ENCODE measurements at places on chromosomes 12 and 14. TPM values are rescaled to one million over a fixed set of nuclear protein-coding genes. Genes with fewer than 3 reads are reported as not detected.

Gene P2RX7
- total RNA-seq = 9.3 TPM

Gene P2RX2
- total RNA-seq = 0.10 TPM

Gene CACNA2D4
- total RNA-seq = 17.2 TPM

Gene DCN
- total RNA-seq = 1.3 TPM

Gene THAP2
- 13.0 TPM for total RNA-seq

Gene PIWIL1
- not detected for total RNA-seq

Gene CLEC1A
- total RNA-seq = 0.10 TPM

Gene KRT83
- not detected for total RNA-seq

Gene C12orf50
- total RNA-seq = under 0.01 TPM

Gene CLEC2A
- not detected for total RNA-seq

Gene GPRC5D
- 0.31 TPM for total RNA-seq

Gene HNF1A
- not detected for total RNA-seq

Gene TPPP2
- not detected for total RNA-seq

Gene DIO3
- not detected for total RNA-seq

Gene KITLG
- total RNA-seq = 0.21 TPM

Gene CPNE6
- total RNA-seq = not detected

Gene WDHD1
- 2.1 TPM for total RNA-seq

Gene CD9
- 26.4 TPM for total RNA-seq

Gene OS9
- total RNA-seq = 166 TPM

Gene KRT80
- total RNA-seq = not detected

Data from mononuclear cell (primary cell).